ENCODE measurements at places on chromosomes 4 and X. TPM values are rescaled to one million over a fixed set of nuclear protein-coding genes. Genes with fewer than 3 reads are reported as not detected.

- DNase-seq: no peak
Observed at GRCh38 chr4:125003840-125004239, 291.3 kb upstream of the ANKRD50 start.

GRCh38 chr4:37667197-37668100 lies 18.7 kb downstream of the RELL1 start:
- DNase-seq: no peak

TFDP3 gene
- total RNA-seq: not detected

DNA sequence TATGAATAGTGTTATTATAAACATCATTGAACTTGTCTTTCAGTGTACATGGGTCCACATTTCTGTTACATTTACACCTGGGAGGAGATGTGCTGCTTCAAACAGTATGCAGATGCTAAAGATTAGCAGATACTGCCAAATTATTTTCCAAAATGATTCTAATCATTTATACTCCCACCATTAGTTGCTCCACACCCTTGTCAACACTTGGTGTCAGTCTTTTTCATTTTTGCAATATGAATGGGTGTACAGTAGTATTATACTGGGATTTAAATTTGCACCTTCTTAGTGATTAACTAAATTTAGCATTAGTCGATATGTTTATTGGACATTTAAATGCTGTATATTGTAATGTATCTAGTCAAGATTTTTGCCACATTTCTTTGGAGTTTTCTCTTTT lies 131.6 kb upstream of the GRID2 start:
- no peak for DNase-seq

VCX3B gene
- total RNA-seq: not detected

VEGFD gene
- total RNA-seq: 0.28 TPM

DNA sequence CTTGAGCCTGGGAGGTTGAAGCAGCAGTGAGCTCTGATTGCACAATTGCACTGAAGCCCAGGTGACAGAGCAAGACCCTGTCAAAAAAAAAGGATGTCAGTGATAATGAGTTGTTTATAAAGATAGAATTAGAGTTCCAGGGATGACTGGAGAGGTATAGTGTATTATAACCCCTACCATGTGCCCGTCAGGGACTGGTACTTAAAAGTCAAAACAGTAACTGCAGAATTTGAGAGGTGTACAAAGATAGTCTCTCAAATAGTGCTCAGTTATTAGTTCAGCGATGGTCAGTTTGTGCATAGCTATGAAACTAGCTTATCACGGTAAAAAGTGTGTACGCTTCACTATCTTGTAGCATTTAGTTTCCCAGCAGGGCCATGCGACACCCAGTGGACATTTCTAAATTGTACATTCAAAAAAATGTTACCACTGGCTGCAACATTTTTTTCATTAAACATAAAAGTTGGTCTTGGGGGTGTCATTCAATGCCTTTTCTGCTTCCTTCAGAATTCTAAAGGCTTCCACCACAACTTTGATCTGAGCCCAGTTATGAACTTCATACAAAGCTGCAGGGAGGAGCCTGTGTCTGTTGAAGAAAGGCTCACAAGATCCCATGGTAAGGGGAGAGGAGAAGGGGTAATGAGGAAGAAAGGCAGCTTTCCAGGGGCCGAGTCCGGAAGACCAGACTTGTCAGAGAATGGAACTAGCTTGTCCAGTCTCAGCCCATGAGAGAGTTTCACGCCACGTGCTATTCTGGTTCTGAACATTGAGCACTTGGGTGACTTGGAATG lies 9.2 kb upstream of the GYG2 start:
- DNase-seq: no peak

DNA sequence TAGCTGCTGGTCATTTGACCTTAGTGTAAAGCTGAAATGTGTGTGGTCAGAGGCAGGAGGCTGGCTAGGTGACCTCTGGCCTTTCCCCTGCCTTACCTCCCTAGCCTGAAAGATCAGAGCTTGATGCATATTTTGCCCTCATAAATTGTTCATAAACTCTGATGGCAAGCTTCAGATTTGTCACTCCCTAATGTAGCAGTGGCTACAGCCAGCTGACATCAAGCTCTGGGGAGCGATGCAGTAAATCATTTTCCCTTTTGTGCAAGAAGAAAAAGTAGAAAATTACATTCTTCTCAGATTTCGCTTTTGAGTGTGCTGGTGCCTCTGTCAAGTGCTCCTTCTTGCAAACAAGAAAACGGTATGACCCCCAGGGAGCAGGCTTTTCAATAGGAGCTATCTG lies 87.7 kb upstream of the MAGEA4 start:
- no peak for DNase-seq

ADAMTS3 gene
- 5.2 TPM for total RNA-seq

GRCh38 chr4:1598206-1599025 lies 85.7 kb downstream of the FAM53A start:
- DNase-seq: no peak

- DNase-seq: no peak
Observed at GRCh38 chr4:8278009-8278395, 8.4 kb downstream of the HTRA3 start.

DNA sequence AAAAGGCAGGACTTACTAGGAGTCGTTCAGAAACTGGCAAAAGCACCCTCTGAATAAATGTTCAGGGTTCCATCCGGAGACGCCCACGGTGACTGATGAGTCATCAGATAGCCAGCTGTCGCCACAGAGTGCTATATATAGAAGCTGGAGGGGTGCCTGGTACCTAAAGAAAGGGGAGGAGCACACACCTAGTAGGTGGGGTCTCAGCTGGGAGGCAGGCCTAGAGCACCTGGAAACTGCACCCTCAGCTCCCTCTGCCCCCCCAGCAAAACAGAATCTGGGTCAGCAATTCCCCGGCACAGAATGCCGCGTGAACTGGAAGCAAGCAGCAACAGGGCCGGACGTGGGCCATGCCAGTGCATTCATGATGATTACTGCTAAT lies 242.0 kb downstream of the BCOR start:
- DNase-seq: no peak

MXRA5 gene
- not detected for total RNA-seq

NPY2R gene
- not detected for total RNA-seq

MAGEC1 gene
- 0.07 TPM for total RNA-seq

DNA sequence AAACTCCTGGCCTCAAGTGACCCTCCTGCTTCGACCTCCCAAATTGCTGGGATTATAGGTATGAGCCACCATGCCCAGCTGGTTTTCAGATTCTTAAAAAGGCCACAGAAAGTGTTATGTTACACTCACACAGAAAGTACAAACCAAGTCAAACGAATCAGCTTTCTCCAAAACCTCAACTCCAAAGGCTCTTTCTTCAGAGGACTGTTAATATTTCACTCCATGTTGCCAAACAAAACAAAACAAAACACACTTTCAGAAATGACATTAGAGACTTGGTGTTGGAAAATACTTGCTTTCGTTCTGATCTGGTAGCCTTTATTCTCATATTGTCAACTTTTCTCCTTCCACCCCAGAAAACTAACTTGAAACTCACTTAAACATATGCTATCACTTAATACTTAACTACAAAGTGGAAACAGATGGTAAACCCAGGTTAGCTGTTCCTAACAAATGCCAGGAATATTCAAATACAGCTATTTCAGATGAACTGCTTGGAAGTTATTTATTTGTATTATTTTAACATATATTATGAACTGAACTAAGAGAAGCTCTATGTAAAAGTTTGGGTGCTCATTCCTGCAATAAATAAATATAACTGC lies 34.7 kb downstream of the RLIM start:
- no peak for DNase-seq

HPSE gene
- total RNA-seq: 30.7 TPM

GRCh38 chr4:113884655-113885054 lies 94.8 kb downstream of the ARSJ start:
- no peak for DNase-seq

AWAT1 gene
- not detected for total RNA-seq

DNA sequence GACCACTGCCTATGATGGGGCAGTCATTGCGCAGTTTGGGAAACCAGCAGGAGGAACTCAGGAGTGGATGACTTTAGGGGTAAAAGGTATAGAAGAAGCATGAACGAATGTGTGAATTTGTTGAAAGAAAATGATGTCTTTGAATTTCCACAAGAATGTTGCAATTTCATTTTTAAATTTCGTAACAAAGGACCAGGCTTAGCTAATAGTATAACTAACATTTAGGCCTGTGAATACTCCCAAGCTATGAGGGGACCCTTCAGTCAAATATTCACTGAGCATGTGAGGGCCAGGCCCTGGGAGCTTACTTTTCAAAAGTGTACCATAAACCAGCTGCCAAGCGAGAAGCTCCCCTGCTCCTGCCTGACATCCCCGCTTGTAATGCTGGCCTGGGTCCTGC lies 5.3 kb downstream of the MPC1L start:
- no peak for DNase-seq
